GM20000 (cell line): ENCODE measurements at places on chromosomes 16 and 17.

DNA sequence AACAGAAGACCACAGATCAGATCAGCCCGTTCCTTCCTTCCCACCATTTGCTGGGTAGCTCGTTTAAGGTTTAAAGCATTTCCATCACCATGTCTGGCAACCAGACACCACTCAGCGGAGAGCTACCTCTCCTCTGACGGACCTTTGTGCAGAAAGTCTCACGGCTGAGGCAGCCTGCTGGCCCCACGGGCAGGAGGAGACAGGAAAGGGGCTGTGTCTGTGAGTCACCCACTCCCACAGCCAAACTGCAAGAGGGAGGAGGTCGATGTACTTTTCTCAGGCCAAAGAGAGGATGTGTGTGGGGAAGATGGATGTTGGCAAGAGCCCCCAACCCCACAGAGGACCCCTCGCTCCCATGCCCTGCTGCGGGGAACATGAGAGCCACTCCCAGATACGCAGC lies 92.1 kb downstream of the ZNF423 start:
- no peak for DNase-seq

- no peak for DNase-seq
Measured at GRCh38 chr17:611202-611601, 103.4 kb downstream of the VPS53 start.

- no peak for DNase-seq
Measured at GRCh38 chr17:21242780-21243515, 10.3 kb downstream of the NATD1 start.

DNA sequence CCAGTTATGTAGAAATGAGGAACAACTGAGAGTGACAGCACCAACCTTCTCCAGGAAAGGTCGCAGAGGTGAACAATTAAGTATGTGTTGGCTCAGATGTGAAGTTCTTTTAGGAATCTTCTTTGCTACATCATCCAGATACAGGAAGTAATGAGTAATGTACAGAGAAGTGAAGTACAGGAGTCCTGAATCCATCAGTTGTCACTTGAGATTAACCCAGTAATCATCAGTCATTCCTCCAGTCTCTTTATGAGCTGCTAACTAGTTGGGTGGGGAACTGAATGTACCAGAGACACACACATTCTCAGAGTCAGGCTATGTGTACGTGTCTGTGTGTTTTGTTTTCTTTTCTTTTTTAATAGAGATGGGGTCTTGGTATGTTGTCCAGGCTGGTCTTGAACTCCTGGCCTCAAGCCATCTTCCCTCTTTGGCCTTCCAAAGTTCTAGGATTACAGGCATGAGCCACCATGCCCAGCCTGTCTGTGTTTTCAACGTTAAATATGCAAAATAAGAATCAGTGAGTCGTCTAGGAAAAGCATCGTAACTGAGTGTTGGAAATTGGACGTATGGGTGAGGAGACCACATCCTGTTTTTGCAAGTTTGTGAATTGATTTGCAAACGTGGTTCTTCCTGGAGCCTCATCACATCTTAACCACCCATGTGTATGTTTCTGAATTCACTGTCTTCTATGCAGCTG lies 19.9 kb downstream of the ZNF200 start:
- DNase-seq = no peak

DNA sequence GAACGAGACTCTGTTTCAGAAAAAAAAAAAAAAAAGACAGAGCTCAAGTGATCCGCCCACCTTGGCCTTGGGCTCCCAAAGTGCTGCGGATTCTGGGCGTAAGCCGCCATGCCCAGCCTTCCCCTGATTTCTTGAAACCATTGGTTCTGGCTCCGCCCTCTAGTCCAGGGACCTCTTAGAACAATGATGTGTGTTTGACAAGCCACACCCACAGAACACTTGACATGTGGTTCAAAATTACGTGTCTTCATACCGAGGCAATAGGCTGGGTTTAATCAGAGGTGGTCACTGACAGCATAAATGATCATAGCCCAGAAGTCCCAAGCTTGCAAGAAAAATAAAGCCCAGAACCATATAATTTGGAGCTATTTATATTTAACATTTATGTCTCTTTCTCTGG lies 23.0 kb downstream of the KNOP1 start:
- DNase-seq = no peak

DNA sequence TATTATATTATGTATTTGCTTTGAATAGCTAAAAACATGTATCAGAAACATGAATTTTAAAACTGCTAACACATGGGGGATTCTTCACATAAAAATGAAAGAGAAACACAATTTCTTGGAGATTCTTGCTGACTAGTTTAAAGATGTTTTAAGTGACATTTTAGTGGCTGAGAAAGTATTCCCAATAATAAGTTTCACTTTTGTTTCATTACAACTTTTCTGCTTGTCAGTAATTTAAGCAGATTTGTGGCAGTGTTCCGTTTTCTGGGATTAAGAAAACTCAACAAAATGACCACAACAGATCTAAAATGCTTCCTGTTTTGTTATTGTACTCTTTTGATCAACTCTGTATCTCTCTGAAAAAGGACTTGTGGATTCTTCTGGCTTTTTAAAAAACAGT lies 75.9 kb downstream of the NLK start:
- no peak for DNase-seq

GRCh38 chr17:21676281-21677111 lies 15.8 kb upstream of the KCNJ18 start:
- DNase-seq = no peak

DNA sequence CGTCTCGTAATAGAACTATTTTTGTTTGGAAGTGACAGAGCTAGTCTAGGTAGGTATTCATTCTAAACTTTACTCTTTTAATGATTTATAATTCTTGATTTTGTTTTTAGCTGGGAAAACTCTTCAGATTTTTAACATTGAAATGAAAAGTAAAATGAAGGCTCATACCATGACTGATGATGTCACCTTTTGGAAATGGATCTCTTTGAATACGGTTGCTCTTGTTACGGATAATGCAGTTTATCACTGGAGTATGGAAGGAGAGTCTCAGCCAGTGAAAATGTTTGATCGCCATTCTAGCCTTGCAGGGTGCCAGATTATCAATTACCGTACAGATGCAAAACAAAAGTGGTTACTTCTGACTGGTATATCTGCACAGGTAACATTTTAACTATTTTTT lies 27.6 kb downstream of the CLTC start:
- DNase-seq = no peak

GRCh38 chr16:84226026-84226425 lies 13.8 kb downstream of the KCNG4 start:
- DNase-seq = no peak

DNA sequence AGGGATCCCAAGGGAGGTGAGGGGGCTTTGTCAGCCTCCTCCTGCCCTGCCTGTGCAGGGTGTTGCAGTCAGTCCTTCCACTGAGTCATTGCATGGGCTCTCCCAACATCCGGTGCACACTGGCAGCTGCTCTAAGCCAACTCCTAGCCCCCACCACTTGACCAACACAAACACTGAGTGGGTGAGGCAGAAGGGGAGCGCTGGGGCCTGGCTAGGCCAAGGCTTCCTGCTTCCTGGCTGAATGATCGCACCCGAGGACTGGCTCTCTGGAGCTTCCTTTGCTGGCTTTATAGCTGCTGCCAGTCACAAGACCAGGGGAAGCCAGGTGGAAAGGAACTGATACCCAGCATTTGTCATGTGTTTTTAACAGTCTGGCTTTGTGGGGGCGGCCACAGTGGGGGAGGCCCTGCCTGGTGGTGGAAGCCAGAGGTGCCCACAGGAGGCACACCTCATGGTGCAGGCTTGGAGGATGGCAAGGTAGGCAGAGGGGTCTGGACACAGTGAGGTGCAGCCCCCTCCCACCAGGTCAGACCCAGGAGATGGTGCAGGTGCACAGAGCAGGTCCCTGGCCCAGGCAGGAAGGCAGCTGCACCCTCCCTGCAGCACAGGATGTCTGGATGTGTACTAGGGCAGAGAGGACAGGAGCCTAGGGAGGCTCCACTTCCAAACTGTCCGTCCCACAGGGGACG lies 6.8 kb downstream of the MPG start:
- peak; percentile 80 for DNase-seq

DNA sequence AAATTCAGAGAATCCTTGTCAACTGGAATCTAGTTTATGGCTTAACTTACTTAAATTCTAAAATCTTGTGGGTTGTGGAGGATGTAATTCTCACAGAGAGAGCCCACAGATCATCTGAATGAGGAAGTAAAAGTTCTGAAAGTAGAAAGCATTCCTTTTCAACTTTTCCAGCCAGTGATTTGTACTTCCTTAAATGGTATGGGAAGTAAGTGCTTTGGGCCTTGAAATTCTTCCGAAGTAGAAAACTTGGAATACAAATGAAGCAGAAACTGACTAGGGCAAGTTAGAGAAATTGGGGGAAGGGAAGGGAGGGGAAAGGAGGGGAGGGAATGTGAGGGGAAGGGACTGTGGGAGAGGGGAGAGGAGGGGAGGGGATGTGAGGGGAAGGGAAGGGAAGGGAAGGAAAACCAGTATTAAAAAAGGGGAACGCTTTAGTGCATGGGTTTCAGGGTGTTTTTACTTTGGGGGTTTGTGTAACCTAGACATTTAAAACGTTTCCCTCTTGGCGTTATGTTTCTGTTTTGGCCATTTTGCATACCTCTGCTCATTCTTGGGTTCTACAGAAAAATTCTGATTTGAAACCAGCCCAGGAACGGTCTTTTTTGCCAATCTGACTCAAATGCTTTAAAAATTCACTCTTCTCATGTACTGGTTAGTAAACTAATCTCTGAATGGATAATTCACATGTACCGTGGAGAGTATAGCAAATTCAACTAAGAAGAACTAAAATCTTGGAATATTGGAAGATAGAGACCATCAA lies 15.5 kb upstream of the SNTB2 start:
- no peak for DNase-seq

DNA sequence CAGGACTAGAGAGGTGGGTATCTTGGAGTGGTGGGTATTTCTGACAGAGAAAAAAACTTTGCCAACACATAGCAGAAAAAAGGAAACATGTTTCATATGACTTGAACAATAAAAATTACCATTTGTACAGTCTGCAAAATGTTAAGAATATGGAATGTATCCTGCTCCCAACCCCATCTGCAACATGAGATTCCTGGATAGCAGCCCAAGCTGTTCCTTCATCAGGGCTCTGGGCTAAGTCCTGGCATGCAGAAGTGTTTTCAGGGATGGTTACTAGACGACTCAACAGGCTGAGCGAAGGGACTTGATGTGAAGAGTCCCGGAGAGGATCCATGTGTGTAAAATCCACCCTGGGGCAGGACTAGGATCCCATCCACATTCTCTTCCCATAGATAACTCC lies 121.0 kb upstream of the IRX3 start:
- DNase-seq = no peak

GRCh38 chr16:17228048-17228707 lies 242.6 kb downstream of the XYLT1 start:
- no peak for DNase-seq

- DNase-seq = no peak
Measured at GRCh38 chr17:32822996-32823395, 53.9 kb downstream of the MYO1D start.

DNA sequence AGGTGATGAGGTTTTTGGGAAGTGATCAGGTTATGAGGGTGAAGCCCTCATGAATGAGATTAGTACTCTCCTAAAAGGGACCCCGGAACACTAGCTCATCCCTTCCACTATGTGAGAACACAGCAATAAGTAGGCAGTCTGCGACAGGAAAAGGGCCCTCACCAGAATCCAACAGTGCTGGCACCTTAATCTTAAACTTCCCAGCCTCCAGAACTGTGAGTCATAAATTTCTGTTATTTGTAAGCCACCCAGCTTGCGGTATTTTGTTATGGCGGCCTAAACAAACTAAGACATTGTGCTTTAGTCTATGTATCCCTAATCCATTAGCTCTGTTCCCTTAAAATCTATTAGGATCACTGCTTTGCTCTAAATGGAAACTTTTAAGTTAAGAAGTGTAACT lies 8.5 kb downstream of the SLFN12 start:
- DNase-seq = no peak

GRCh38 chr16:427250-427649 lies 1.8 kb downstream of the RAB11FIP3 start:
- no peak for DNase-seq

GRCh38 chr17:78647032-78647431 lies 69.8 kb upstream of the DNAH17 start:
- no peak for DNase-seq

DNA sequence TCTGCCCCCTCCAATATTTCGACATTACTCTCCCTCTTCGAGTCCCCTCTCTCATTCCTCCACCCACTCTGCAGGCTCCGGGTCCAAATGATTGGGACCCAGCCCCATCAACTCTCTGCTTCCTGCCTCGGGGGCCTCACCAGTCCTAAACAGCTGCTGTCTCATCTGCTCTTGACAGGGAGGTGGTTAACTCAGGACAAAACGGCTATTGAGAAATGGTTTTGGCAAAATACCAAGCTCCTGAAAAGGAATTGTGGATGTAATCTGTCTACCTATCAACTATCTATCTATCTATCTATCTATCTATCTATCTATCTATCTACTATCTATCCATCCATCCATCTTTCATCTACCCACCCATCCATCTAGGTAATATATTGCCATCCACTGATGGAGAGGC lies 2.2 kb downstream of the CD300H start:
- no peak for DNase-seq

- DNase-seq = no peak
Measured at GRCh38 chr17:44905006-44906000, 6.1 kb upstream of the EFTUD2 start.

GRCh38 chr16:30488764-30489605 lies 16.4 kb downstream of the ITGAL start:
- peak; percentile 1 for DNase-seq

GRCh38 chr16:24668481-24669061 lies 60.9 kb upstream of the TNRC6A start:
- DNase-seq = no peak

GRCh38 chr17:13385481-13385911 lies 216.2 kb downstream of the HS3ST3A1 start:
- DNase-seq = no peak

- DNase-seq = no peak
Measured at GRCh38 chr17:31062346-31062745, 32.4 kb upstream of the NF1 start.

GRCh38 chr17:31598921-31599571 lies 207.6 kb downstream of the RAB11FIP4 start:
- DNase-seq = no peak

GRCh38 chr16:27464626-27465482 lies 62.9 kb downstream of the IL21R start:
- no peak for DNase-seq

DNA sequence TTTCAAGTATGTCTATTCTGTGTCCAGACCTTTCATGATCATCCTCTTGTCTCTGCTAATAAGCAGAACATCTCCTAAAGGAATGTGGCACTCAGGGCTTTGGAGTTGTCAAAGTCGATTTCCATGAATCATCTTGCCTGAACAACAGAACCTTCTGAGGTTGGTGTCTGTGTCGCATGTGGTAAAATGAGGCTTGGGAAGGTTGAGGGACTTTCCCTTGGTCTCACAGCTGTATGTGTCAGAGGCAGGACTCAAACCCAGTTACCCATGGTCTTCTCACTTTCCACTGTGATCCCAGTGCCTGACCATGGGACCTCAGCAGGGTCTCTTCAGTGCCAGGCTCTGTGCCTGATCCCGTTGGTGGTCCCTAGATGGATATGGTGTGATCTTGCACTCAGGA lies 4.2 kb upstream of the GPRC5B start:
- no peak for DNase-seq

GRCh38 chr16:57476546-57477410 lies 9.5 kb downstream of the DOK4 start:
- DNase-seq = no peak

- DNase-seq = peak; percentile 91
Measured at GRCh38 chr16:85393674-85394451, 219.3 kb upstream of the GSE1 start.
